ENCODE measurements at places on chromosomes 7 and 10.

GRCh38 chr7:154968336-154969001 lies 34.5 kb downstream of the PAXIP1 start:
- no peak for DNase-seq

DNA sequence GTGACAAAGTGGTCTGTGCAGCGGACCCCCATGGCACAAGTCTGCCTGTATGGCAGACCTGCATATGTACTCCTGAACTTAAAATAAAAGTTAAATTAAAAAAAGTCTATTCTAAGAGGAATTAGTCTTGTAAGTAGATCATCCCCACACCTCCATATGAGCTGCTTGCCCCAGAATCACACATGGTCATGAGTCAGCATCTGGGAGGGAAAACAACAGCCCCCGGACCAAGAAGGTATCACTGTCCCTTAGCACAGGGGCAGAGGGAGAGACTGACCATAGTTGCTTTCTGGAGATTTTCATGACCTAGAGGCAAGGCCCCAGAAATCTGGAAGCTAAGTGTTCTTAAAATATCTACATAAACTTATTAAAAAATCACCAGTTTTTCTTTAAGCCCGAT lies 86.6 kb upstream of the PDK4 start:
- DNase-seq: no peak

DNA sequence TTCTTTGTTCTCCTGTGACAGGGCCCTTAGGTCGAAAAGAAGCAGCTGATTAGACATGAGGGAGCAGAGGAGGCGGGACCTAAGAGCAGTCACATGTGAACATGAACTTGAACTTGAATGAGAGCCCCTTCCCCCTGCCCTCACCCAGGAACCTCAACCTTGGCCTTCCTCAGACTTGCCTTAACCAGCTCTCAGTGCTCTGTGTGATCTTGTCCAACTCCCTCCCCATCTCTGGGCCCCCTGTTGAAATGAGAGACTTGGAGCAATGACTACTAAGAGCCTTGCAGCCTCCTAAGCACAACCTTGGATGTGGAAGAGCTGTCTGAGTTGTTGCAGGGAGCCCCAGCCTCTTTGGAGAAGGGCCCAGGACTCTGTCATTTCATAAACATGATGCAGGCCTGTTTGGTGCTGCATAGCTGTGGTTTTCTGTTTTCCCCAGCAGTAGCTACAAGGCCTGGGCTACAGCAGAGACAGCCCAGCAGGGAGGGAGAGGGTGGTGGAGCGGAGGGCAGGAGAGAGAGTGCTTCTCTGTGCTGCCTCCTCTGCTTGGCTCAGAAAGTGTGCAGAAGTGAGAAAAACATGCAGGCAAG lies 123.9 kb upstream of the ZMIZ1 start:
- DNase-seq: no peak

DNA sequence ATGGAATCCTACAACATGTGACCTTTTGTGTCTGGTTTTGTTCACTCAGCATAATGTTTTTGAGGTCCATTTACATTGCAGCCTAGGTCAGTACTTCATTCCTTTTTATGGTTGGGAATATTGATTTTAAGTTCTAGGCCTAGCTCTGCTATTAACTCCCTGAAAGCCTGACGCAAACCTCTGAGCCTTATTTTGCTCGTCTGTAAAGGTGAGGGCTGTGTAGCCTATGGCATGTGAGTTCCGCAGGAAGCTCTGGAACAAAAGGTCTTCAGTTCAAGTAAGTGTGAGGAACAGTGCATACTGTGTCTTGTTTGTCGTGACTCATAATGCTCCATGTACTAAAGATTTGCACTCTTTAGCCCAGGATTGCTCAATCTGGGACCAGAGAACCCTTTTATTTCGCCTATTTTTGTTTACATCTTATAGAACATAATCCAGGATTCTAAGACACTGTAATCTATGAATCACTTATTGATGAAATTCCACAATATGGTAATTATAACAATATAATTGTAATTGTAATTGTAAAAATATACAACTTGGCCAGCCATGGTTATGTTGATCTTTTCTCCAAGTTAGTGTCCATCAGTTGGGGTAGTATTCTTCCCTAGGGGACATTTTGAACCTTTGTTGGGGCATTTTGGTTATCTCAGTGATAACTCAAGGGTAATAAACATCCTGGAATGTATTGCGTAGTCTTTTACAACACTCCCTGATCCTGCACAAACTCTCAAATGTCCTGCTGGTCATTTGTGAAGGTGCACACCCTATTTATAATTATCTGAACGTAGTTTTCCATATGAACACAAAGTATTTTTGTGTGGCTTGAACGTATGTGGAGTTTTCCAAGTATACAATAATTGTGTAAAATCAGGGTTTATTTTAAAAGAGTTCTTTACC lies 184.7 kb downstream of the VTI1A start:
- DNase-seq: no peak

DNA sequence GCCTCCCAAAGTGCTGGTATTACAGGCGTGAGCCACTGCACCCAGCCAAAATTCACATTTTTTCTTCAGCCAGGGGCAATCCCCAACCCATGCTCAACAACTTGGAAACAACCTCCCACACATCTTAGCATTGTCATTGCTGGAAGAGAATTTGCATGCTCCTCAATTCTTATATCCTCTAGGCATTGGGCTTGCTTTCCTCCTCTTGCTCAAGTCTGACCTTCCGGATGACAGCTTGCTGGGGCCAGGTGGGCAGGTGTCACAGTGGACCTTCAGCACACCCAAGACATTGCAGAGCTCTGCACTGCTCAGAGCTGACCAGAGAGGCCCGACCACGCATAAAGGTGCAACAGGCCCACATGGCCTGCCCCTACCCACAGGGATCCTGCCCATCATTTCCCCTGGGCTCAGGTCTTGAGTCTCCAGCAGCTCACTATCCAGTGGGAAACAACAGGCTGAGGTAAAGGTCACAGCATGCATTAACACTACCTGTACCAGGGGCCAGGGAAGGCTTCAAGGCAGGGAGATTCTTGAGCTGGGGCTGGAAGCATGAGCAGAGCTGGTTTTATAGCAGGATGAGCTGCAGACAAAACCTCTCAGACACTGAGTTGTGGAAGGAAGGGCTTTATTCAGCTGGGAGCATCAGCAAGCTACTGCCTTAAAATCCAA lies 6.8 kb upstream of the GPR15LG start:
- no peak for DNase-seq

DNA sequence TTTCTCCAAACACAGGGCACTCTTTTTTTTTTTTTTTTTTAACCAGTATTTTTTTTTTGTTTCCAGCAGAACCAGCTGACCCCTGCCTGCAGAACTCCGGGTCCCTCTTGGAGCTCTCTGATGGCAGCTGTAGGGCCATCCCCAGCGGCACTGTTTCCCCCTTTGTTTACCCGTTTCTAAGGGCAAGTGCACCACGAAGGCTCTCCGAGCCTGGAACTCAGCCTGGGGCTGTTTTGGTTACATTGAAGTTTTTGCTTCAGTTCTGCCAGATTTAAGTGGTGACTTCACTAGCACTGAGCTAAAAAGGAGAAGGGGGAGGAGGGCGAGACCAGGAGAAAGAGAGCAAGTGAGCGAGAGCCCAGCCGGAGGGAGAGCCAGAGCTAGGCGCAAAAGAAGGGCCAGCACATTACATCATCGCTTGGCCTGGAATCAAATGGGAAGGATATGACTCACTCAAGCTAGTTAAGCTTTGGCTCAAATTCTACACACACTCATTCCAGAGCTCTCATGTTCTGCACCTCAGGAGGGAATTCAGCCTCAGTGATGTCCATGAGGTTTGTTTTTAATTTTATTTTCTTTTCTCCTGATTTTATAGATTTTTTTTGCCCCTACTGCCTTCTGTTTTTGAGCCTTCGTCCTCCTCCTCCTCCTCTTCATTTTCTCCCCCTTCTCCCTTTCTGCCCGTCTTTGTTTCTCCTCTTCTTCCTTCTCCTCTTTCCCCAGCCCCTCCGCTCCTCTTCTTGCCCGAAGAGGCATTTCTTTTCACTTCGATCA lies 272.3 kb downstream of the TRIL start:
- peak; percentile 36 for DNase-seq

DNA sequence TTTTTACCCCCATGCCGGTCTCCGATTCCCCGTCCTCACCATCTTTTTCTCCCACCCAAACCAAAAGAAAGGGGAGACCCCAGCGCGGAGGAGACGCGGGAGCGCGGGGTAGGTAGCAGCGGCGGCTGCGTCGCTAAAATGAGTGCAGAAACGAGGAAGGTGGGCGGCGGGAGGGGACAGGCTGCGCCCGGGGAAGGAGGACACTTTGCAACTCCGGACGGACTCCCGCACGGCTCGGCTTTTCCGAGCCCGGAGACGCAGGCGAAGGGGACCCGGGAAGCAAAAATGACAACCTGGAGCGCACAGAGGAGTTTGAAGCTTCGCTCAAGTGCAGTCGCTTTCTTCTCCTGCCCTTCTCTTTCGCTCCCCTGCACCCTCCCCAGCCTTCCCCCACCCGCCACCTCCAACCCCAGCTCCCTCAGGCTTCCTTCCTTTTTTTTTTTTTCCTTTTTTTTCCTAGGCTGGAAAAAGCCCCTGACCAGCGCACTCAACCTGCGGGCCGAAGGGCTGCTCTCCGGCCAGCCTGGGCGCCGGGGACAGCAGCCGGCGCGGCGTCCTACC lies 453 bp downstream of the SFMBT2 start:
- DNase-seq: peak; percentile 29

DNA sequence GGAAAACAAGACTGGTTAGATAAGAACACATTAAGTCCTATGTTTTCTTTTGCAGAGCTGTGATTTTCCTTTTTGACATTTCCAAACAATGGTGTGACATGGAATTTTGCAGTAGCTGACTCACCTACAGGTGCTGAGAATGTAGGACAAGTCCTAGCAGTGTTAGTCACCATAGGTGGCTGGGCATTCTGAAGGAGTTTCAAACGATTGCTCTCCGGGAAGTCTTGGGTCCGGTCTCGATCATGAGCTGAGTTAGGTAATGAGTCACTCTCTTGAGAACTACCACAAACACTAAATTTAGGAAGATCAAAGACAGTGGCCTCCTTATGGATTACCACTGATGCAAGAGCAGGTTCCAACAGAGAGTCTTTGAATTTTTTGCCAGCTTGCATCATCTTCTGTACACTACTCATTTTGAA lies 3.6 kb downstream of the FIGNL1 start:
- DNase-seq: no peak

DNA sequence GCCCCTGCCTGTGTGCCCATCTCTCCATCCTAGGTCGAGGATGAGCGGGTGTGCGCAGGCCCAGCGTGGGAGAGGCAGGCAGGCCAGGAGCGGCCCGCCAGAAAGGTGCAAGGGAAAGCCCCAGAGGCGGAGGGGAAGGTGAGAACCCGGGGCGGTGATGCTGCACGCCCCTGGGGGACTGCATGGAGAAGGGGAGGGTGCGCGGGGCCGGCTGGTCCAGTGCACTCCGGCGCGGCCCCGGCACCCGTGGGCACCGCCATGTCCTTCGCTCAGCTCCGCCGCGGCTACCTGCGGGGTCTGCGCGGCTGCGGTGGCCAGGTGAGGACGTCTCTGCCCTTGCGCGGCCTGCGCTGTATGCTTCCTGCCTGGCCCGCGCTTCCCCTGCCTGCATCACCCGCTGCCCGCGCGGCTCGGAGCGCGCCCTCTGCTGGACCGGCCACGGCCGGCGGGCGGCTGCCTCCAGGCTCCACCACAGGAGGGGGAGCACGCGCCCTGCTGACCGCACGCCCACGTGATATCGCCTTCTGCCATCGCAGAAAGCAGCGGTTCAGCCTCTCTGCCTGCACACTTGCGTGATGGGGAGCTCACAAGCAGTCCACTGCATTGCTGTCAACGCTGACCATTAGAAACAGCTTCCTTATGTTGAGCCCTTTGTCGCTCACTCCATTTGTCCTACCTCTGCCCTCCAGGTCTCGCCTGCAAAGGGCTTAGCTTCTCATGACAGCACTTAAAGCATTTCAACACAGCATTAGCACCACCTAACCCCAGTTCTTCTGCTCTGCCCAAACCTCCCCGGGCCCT lies 73.9 kb downstream of the CXCL12 start:
- DNase-seq: peak; percentile 64

DNA sequence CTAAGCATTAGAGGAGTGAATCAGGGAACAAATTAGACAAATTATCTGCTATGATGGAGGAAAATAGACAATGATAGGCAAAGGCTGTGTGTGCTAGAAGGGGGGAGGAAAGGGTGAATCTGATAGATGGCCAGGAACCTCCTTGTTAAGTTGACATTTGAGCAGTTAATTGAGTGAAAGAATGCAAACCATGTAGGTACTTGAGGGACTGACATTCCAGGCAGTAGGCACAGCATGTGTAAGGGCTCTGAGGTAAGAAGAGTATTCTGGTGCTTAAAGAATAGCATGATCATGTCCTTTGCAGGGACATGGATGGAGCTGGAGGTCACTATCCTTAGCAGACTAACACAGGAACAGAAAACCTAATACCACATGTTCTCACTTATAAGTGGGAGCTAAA lies 48.6 kb upstream of the TES start:
- no peak for DNase-seq

Measured in germinal center (tissue), 1 donor.